ENCODE measurements at places on chromosomes 4 and X.

- DNase-seq: no peak
These were observed 1742.5 kb upstream of the ADGRL3 start for GRCh38 chr4:59457576-59457975.

DNA sequence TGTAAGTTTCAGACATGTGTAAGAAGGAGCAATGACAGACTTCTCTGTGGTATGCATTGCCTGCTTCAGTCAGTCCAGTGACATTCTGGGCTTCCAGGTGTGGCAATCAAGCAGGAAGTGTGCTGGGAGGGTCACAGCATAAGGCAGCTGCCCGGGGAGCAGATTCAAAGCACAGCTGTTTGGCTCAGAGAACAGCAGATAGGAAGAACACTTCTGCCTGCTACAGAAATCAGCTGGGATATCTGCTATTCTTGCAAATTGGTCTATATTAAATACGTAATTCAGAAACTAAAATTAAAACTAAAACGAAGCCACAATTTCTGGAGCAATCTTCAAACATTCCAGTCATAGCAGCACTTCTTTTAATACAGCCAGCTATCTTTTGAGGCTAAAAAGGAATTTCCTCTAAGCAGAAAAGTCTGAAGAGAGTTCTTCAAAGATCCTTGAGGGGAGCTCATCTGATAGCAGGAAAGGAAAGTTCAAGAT, 47.5 kb upstream of the GALNT7 start:
- DNase-seq: no peak

GRCh38 chr4:185513489-185514181, 21.7 kb downstream of the PDLIM3 start:
- DNase-seq: no peak

DNA sequence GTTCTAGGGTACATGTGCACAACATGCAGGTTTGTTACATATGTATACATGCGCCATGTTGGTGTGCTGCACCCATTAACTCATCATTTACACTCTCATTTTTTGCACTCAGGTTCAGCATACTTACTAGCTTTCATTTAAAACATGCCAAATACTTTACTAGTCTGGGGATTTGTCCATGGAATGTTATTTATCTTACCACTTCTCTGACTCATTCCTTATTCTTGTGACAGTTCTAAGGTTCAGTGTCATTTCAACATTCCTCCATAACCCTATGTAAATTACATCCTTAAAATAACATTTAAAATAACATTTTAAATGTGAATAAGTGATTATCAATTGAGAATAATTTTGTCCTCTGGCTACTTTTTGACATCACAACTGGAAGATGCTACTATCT, 19.5 kb upstream of the SYTL5 start:
- no peak for DNase-seq

DNA sequence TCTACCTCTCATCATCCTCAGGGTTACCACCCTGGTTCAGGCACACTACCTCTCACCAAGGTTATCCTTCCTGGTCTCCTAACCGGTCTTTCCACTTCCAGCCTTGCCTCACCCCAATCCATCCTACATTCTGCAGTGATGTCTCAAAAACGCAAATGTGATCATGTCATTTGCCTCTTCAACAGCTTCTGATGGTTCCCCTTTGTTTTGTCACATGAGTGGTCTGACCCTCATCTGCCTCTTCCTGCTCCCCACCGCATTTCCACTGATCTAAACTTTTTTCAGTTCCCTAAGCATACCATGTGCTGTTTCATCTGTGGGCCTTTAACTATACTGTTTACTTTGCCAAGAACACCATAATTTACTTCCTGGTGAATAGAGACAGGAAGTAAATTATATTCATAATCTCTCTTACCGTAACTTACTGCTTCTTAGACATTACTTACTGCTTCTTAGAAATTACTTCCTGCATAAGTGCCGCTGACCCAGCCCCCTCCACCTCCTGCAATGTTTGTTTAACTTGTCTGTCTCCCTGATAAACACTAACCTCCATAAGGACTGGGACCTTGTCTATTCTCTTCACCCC, 27.1 kb upstream of the NSUN7 start:
- DNase-seq: no peak

Measured in lower leg skin (tissue), 4 donors.